ENCODE measurements at places on chromosomes 6 and 20.

DNA sequence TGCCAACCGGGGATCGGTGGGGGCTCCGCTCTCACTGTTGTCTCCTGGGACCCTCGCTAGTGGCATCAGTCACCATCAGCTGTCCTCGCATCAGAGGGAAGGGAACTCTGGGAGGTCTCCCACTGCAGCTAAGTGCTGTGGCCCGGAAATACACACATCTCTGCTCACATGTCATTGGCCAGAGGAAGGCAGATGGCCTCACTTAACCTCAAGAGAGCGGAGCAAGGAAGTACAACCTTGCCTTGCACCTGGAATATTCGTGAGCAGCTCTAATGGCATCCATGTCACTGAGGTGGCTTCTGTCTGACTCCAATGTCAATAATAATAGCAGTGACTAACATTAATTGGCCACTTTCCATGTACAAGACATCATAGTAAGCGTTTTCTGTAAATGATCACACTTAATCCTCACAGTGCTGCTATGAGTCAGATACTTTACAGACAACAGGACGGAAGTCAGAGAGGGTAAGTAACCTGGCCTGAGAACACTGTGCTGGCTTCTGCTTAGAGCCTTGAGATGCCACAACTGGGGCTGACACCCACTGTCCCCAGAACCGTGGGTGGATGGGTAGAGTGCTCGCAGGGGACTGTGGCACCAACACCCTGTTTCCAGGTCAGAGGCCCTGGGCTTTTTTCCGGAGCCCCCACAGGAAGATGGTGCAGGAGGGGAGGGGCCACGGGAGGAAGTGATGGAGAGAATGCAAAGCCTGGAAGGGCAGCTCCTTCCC lies 6.0 kb downstream of the LHFPL5 start:
- no peak for DNase-seq

DNA sequence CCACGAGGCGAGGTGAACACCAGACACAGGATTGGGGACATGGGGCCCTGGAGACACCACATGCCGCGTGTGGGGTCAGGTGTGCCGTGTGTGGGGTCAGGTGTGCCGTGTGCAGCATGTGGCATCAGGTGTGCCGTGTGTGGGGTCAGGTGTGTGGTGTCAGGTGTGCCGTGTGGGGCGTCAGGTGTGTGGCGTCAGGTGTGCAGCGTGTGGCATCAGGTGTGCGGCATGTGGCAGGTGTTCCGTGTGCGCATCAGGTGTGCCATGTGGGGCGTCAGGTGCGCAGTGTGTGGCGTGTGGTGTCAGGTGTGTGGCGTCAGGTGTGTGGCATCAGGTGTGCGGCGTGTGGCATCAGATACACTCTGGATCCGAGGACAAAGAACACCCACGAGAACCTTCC lies 77.9 kb downstream of the WDR27 start:
- DNase-seq, result no peak

GRCh38 chr6:145652572-145652971 lies 82.7 kb downstream of the EPM2A start:
- DNase-seq, result no peak

- DNase-seq, result no peak
Measured at GRCh38 chr6:143149771-143150170, 89.1 kb downstream of the AIG1 start.

DNA sequence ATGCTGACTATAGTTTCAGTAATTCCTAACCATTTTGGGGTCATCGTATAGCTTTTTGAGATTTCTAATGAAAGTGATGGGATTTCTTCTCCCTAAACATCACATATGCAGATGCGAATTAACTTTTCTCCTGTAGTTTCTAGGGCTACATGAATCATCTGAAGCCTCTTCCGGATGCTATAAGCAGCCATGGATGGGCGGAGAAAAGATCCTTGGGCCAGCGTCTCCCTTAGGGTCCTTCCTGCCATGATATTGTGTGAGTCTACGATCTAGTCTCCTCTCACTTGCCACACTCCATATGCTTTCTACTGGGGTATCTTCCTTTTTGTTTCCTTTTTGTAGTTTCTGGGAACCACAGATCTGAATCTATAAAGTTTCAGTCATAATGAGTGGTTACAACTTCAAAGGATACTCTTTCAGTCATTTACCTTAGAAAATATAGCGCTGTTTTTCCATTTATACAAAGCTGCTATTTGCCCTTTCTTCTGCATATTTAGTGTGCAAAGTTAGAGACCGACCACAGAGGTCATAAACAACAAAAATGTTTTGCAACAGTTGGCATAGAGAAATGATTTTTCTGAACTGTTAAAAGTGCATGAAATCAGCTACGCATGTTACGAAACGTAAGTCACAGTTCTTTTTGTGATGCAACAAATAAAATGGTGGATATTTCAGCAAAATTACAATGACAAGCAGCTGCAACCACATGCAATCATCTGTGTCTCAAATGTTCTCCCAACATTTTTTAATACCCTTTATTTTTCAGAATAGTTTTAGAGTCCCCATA lies 396.2 kb upstream of the SLC35B3 start:
- no peak for DNase-seq

DNA sequence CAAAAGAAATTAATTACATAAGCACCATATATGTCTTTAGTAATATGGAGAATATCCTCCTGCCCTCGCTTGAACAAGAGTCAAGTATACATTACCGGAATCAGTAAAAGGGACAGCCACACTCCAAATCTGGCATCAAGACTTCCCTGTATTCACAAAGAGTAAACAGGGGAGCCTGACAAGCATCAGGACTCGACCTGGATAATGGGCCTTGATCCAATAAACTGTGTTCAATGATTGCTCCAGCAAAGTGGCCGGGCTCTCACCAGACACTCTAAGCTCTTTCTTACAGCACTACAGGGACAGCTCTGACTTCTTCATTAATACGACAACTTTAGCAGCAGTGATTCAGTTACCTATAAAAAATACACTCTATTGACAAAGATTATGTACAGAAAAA lies 307.9 kb upstream of the POU3F2 start:
- no peak for DNase-seq

GRCh38 chr20:9163251-9163650 lies 94.4 kb downstream of the PLCB4 start:
- DNase-seq, result no peak

DNA sequence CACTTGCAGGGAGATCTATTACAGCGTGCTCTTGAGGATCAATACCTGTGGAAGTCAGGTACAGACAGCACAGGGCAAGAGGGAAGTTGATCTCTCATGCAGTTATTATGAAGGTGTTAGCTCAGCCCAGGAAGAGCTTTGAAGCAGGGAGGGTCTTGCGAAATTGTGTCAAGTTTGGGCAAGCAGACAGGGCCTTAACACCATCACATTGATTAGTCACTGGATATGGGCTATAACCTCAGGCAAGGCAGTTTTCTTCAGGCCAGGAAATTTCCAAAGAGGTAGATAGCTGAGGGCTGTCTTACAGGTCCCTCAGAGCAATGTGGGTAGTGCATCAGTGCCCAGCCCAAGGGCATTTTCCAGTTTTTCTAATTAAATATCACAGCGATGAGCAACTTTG lies 643.8 kb downstream of the DHX35 start:
- no peak for DNase-seq

- DNase-seq, result no peak
Measured at GRCh38 chr6:19303383-19303782, 533.8 kb upstream of the ID4 start.

All from cortex of kidney (tissue), 1 donor.